Effector memory CD8-positive, alpha-beta T cell (primary cell): ENCODE measurements at places on chromosomes 4 and X.

- no peaks in the 10 kb centered on the region for H3K36me3 ChIP-seq
- no peaks in the 10 kb centered on the region for H3K27me3 ChIP-seq
- H3K4me1 ChIP-seq, result no peaks in the 10 kb centered on the region
- no peak for DNase-seq
Measured at GRCh38 chr4:11813951-11814446, 385.3 kb upstream of the HS3ST1 start.

DNA sequence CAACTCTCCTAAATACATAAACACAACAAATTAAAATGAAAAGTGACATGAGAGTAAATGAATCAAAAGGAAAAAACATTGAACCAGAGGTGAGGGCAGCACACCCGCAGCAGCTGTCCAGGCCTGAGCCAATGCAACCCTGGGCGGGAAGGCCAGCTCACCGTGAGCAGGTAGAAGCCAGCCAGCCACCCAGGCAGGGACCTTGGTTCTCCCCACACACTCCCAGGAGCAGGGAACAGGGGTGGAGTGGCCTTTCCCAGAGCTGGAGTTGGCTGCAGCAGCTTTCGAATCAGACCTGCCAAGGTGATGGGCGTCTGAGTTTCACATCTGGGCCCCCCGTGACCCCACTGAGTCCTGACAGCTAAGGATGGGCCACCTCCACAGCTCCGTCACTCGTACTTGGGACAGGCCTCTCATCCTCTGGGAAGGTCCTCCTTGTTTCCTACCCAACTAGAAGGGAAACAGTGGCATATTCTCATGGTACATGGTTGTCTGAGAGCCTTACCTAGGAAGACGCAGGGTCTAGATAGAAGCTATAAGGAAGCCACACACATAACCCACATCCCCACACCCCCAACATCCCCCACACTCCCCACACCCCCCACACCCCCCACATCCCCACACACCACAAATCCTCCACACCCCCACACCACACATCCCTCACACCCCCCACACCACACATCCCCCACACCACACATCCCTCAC, 172.2 kb downstream of the DCLK2 start:
- peaks cover 26% of the 10 kb centered on the region for H3K27me3 ChIP-seq
- no peak for DNase-seq
- H3K4me3 ChIP-seq, result no peak overlapping the region
- peaks cover 5% of the 10 kb centered on the region for H3K36me3 ChIP-seq
- H3K4me1 ChIP-seq, result no peaks in the 10 kb centered on the region

DNA sequence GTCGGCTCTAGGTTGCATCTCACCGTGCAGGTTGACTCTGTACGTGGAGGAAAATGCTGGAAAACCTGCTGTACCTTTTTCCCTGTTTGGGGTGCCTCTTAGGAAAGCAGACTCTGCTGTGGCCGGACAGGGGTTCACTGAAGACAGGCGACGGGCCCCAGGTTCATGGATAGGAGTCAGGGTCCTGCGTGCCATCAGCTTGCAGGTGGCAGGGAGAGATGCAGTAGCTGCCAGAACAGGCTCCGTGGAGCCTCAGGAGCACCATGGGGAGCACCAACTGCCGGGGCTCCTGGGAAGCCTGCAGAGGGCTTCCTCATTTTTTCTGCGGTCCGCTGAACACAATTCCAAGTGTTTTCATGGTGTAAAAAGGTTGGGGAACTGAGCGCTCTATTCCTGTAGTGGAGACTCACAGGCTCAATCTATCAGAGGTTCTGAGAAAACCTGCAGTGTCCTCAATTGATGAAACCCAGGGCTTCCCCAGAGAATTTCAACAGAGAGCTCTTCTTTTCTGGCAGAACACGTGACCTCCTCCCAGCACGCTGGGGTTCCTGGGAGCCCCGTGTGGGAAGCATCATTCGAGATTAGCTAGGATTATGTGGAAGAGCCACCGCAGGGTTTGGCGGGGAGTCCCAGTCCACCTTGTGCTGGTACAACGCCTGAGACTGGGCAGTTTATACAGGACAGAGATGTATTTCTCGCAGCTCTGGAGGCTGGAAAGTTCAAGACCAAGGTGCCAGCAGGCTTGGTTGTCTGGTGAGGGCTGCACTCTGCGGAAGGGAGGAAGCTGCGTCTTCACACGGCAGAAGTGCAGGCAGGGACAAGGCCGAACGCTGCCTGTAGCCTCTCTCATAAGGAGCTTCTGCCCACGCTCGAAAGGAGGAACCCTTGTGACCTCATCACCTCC, 1.6 kb downstream of the HTRA3 start:
- no peaks in the 10 kb centered on the region for H3K36me3 ChIP-seq
- H3K4me3 ChIP-seq, result no peak overlapping the region
- peaks cover 84% of the 10 kb centered on the region for H3K27me3 ChIP-seq
- peaks cover 3% of the 10 kb centered on the region for H3K4me1 ChIP-seq

GRCh38 chr4:105193536-105193935, 46.9 kb downstream of the TET2 start:
- peaks cover 12% of the 10 kb centered on the region for H3K36me3 ChIP-seq
- peaks cover 10% of the 10 kb centered on the region for H3K4me1 ChIP-seq
- H3K27me3 ChIP-seq, result no peaks in the 10 kb centered on the region
- DNase-seq, result no peak

GRCh38 chr4:118774321-118774720, 61.6 kb downstream of the SEC24D start:
- H3K36me3 ChIP-seq, result peaks cover 6% of the 10 kb centered on the region
- H3K27ac ChIP-seq, result no peak overlapping the region

DNA sequence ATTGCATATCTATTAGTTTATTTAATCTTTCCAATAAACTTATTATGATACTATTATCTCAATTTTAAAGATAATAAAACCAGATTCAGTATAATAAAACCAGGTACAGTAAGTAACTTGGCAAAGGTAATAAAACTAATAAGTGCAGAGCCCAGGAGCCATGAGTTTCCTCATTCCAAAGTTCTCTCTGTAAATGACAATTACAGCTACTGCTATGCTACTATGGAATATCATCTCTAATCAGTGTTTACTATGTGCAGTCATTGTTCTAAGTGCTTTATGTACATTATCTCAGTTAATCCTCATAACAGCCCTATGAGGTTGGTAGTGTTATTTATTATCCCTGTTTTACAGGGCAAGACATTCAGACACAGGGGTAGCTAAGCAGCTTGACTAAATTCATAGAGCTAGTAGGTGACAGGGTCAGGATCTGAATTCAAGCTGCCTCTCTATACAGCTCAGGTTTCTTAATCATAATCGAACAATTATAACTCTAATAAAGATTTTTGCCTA, 285.0 kb upstream of the PITX2 start:
- no peaks in the 10 kb centered on the region for H3K36me3 ChIP-seq
- no peak overlapping the region for H3K27ac ChIP-seq
- H3K27me3 ChIP-seq, result no peaks in the 10 kb centered on the region

- no peak overlapping the region for H3K4me3 ChIP-seq
- no peak overlapping the region for H3K27ac ChIP-seq
- H3K4me1 ChIP-seq, result no peaks in the 10 kb centered on the region
- no peak for DNase-seq
Measured at GRCh38 chr4:104906276-104906675, 240.4 kb upstream of the TET2 start.

- DNase-seq, result no peak
- H3K36me3 ChIP-seq, result no peaks in the 10 kb centered on the region
- no peak overlapping the region for H3K4me3 ChIP-seq
Measured at GRCh38 chrX:14690553-14690952, 161.2 kb downstream of the GLRA2 start.

GRCh38 chrX:118373538-118373937, 27.6 kb downstream of the WDR44 start:
- DNase-seq, result no peak
- no peaks in the 10 kb centered on the region for H3K27me3 ChIP-seq
- peaks cover under 1% of the 10 kb centered on the region for H3K36me3 ChIP-seq
- no peak overlapping the region for H3K4me3 ChIP-seq
- H3K4me1 ChIP-seq, result peaks cover 3% of the 10 kb centered on the region
- H3K27ac ChIP-seq, result no peak overlapping the region

GRCh38 chr4:139200506-139200905, 23.5 kb upstream of the ELF2 start:
- H3K27ac ChIP-seq, result no peak overlapping the region
- H3K36me3 ChIP-seq, result no peaks in the 10 kb centered on the region
- H3K4me3 ChIP-seq, result no peak overlapping the region
- H3K27me3 ChIP-seq, result peaks cover 16% of the 10 kb centered on the region
- no peaks in the 10 kb centered on the region for H3K4me1 ChIP-seq

GRCh38 chr4:77349364-77349763, 192.4 kb downstream of the CCNG2 start:
- no peak overlapping the region for H3K4me3 ChIP-seq
- H3K27me3 ChIP-seq, result peaks cover 19% of the 10 kb centered on the region
- no peaks in the 10 kb centered on the region for H3K36me3 ChIP-seq
- no peaks in the 10 kb centered on the region for H3K4me1 ChIP-seq
- no peak overlapping the region for H3K27ac ChIP-seq

- H3K27me3 ChIP-seq, result no peaks in the 10 kb centered on the region
- no peaks in the 10 kb centered on the region for H3K4me1 ChIP-seq
- H3K27ac ChIP-seq, result no peak overlapping the region
- no peak overlapping the region for H3K4me3 ChIP-seq
Measured at GRCh38 chr4:8370106-8370787, 70.3 kb downstream of the ACOX3 start.

GRCh38 chrX:45070116-45071007, 130.3 kb downstream of the DIPK2B start:
- no peaks in the 10 kb centered on the region for H3K27me3 ChIP-seq
- H3K4me3 ChIP-seq, result peak overlapping the region; percentile 31

- H3K36me3 ChIP-seq, result peaks cover 3% of the 10 kb centered on the region
- H3K27ac ChIP-seq, result no peak overlapping the region
- no peaks in the 10 kb centered on the region for H3K27me3 ChIP-seq
- no peak for DNase-seq
- peaks cover 48% of the 10 kb centered on the region for H3K4me1 ChIP-seq
Measured at GRCh38 chr4:3299122-3299975, 6.5 kb downstream of the RGS12 start.

DNA sequence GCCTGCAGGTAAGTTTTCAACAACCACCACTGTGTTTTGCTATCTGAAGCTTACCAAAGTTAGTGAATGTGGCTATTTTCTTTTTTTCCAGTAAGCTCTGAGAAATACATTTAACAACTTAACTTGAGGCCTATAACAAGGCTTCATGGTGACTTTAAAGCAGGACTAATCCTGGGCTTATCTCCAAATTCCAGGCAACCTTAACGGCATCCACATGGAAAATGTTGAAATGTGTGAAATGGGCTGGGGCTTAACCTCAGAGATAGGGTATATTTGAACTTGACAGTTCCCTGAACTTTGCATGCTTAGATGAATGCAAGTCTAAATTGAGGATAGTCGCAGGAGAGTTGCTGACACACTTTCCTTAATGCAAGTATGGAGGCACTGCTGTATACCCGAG, 539.2 kb downstream of the GALNTL6 start:
- no peaks in the 10 kb centered on the region for H3K27me3 ChIP-seq
- no peaks in the 10 kb centered on the region for H3K36me3 ChIP-seq
- no peak overlapping the region for H3K27ac ChIP-seq
- H3K4me1 ChIP-seq, result no peaks in the 10 kb centered on the region
- DNase-seq, result no peak
- no peak overlapping the region for H3K4me3 ChIP-seq

DNA sequence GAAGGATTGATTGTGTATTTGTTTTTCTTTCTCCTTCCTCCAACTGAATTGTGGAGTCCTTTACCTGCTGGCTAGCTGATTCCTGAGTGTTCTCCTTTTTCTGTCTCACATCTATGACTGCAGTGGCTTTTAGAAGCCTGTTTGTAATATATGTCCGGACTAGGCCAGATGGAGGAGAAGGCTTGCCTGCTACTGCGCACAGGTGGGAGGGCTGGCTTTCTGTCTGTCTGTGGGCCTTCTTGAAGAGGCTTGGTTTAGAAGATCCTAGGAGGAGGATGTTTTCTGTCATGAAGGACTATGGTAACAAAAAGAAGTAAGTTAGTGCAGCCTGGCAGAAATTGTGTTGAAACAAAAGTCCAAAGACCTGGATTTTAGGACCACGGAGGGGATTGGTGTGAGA, 8.5 kb downstream of the PPP1R3F start:
- peak overlapping the region; percentile 83 for H3K27ac ChIP-seq
- H3K4me1 ChIP-seq, result peaks cover 41% of the 10 kb centered on the region
- no peaks in the 10 kb centered on the region for H3K27me3 ChIP-seq
- peaks cover 14% of the 10 kb centered on the region for H3K36me3 ChIP-seq

DNA sequence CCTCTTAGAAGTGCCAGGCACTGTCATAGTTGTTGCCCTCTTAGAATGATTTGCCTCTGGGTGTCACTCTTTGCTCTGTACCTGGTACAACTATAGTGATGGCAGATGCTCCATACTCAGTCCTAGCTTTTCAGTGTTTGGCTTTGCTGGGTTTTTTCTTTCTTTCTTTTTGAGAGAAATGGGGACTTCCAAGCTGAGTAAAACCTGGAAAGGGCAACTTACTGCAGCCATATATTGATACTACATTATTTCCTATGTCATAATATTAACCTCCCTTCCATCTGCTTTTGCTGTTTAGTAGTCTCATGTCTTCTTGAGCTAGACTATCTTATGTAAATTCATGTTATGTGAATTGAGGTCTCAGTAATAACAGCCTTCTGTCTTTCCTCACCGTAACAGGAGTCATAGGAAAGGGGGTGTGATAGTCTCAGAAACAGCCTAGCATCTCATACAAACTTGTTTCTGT, 49.0 kb downstream of the NIPAL1 start:
- peaks cover 35% of the 10 kb centered on the region for H3K36me3 ChIP-seq
- DNase-seq, result no peak
- no peak overlapping the region for H3K27ac ChIP-seq
- no peaks in the 10 kb centered on the region for H3K27me3 ChIP-seq
- peaks cover 2% of the 10 kb centered on the region for H3K4me1 ChIP-seq

- H3K36me3 ChIP-seq, result no peaks in the 10 kb centered on the region
- H3K4me1 ChIP-seq, result no peaks in the 10 kb centered on the region
- no peaks in the 10 kb centered on the region for H3K27me3 ChIP-seq
- no peak overlapping the region for H3K27ac ChIP-seq
- no peak for DNase-seq
Measured at GRCh38 chr4:113256946-113257345, 207.5 kb downstream of the ANK2 start.

- DNase-seq, result no peak
- no peaks in the 10 kb centered on the region for H3K27me3 ChIP-seq
- no peak overlapping the region for H3K4me3 ChIP-seq
- H3K4me1 ChIP-seq, result no peaks in the 10 kb centered on the region
- H3K27ac ChIP-seq, result no peak overlapping the region
Measured at GRCh38 chrX:147741776-147742175, 169.9 kb upstream of the FMR1 start.

DNA sequence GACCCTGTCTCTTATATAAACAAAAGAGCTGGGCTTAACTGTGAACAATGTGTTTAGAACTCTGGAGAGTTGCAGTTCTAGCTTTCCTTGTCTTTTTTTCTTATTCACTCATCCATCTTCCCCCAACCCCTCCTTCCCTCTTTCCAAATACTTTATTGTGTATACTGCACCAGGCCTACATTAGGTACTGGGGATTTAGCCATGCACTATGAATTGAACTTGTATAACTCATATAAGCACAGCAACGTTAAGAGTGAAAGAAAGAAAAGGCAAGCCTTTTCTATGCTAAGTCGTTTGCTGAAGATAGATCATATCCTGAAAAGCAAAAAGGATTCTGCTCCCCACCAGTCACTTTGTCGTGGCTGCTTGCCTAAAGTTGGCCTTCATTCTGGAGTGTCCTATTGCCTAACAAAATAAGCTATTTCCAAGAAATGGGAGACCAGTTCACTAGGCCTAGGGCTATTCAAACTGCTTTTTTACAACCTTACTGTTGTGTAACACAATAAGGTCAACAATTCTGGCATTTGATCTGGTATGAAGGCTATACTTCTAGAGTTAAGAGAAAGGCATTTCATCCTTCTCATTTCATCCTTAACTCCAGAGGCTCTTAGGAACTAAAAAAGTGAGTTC, 32.2 kb downstream of the CCNI start:
- no peaks in the 10 kb centered on the region for H3K27me3 ChIP-seq
- H3K4me1 ChIP-seq, result peaks cover 5% of the 10 kb centered on the region
- no peak overlapping the region for H3K4me3 ChIP-seq
- H3K36me3 ChIP-seq, result peaks cover 24% of the 10 kb centered on the region
- no peak overlapping the region for H3K27ac ChIP-seq
